ENCODE measurements at places on chromosomes 5 and 9.

DNA sequence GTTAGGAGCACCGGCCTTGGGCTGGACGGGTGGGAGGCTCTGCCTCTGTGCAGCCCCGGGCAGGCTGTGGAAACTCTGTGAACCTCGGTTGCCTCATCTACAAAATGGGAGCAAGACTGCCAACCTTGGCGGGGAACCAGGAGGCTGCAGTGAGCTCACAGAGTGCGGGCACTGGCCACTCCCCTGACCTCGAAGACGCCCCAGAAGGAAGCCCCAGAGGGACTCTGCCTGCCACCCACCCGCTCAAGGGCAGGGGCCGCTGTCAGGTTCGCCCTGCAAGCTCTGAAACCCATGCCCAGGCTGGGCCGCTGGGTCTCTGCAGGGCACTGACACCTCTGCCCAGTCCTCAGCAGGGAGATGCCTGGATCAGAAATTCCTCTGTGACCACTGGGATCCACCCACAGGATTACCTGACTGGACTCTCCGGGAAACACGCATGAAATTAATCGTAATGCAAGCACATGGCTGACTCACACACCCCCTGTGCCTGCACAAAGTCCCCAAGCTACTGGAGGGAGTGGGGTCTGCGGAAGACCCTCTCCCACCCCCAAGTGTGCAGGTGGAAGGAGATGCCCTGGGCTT, 7.4 kb downstream of the CCDC187 start:
- DNase-seq: no peak

GRCh38 chr5:124670722-124671184, 75.7 kb downstream of the ZNF608 start:
- no peak for DNase-seq

- DNase-seq: peak; percentile 83
These were observed 25.0 kb downstream of the SH3PXD2B start for GRCh38 chr5:172429201-172429940.

DNA sequence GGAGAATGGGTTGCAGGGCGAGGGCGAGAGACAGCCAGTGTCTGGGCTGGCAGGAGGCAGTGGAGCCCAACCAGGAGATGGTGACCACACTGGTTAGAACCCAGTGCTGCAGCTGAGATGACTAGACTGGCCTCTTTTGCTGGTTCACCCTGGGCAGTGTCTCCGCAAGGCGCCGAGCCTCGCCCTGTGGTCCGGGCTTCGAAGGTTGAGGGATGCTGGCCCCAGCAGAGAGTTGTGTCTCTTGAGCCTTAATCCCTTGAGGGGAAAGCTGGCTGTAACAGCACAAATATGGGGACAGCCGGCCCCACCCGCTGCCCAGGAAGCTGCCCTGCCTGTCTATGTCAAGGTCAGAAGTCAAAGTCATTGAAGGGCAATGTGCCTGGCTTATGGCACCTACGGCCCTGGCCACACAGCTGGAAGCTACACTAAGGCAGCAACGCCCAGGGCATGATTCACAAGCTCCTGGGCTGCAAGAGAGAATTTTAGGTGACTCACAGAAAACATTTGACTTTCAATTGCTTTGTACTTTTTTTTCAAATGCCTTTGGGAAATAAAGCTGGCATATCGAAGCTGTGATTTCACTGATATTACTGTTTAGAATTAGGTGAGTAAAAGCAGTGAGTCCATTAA, 33.3 kb downstream of the NKX2-5 start:
- no peak for DNase-seq

GRCh38 chr9:12702160-12702758, 9.1 kb downstream of the TYRP1 start:
- DNase-seq: peak; percentile 69

DNA sequence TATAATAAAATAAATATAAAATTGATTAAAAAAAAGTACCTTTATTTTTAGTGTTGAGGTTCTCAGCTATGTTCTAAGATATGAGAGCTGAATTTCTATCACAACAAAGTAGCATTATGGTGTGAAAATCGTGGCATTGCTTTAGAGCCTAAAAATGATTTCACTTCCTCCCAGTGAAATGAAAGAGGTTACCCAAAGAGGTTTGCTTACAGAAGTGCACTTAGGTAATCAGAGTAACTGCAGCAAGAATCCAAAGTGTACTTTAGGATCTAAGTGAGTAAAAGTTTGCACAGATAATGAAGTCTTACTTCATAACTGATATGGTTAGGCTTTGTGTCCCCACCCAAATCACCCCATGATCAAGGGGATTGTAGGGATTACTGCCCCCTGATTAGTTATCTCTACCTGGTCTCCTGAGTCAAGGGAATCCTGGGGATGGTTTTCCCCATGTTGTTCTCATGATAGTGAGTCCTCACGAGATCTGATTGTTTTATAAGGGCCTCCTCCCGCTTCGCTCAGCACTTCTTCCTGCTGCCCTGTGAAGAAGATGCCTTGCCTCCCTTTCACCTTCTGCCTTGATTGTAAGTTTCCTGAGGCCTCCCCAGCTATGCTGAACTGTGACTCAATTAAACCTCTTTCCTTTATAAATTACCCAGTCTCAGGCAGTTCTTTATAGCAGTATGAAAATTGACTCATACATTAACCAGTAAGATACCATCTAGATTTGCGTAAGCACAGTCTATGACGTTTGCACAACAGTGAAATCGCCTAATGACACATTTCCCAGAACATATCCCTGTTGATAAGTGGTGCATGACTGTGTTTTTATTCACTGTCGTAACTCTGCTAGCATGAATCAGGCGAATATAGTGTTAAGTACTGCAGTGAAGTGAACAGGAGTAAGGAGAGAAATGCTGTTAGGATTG, 40.3 kb upstream of the LRRC70 start:
- DNase-seq: no peak

DNA sequence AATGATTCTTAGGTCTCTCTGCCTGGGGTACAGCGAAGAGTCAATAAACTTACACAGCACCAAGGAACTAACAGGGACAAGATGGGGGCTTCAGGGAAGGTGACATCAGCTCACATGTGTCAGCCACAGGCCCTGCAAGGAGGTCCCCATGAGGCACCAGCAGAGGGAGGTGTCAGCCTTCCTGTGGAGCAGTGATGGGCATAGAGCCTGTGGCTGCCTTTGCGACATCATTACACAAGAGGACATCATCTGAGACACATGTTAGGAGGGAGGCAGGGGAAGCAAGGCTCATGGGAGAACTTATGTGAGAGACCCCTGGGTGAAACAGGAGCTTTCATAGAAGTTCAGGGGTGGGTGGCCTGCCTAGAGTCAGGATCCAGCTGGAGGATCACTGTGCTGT, 389.6 kb downstream of the SEMA5A start:
- DNase-seq: no peak

GRCh38 chr5:180803181-180804128, 849 bp upstream of the MGAT1 start:
- DNase-seq: peak; percentile 72

GRCh38 chr5:11514705-11515432, 389.4 kb downstream of the CTNND2 start:
- no peak for DNase-seq
